ENCODE measurements at places on chromosomes 7 and 10.

DNA sequence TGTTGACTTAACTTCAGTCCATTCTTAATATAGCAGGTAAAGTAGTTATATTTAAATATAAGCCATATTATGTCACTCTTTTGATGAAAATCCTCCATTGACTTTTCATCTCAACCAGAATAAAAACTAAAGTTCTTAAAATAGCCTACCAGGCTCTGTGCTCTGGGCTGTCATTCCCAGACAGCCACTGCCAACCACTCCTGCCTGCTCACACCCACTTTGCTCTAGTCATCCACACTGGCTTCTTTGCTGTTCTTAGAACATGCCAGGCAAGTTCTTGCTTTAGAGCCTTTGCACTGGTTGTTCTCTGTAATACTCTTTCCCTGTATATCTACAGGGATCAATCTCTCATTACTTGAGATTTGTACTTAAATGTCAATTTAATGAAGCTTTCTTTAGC is 80.6 kb downstream of the ZEB1 start:
- DNase-seq: no peak

GRCh38 chr10:31723106-31723750 is 205.4 kb downstream of the ARHGAP12 start:
- no peak for DNase-seq

DNA sequence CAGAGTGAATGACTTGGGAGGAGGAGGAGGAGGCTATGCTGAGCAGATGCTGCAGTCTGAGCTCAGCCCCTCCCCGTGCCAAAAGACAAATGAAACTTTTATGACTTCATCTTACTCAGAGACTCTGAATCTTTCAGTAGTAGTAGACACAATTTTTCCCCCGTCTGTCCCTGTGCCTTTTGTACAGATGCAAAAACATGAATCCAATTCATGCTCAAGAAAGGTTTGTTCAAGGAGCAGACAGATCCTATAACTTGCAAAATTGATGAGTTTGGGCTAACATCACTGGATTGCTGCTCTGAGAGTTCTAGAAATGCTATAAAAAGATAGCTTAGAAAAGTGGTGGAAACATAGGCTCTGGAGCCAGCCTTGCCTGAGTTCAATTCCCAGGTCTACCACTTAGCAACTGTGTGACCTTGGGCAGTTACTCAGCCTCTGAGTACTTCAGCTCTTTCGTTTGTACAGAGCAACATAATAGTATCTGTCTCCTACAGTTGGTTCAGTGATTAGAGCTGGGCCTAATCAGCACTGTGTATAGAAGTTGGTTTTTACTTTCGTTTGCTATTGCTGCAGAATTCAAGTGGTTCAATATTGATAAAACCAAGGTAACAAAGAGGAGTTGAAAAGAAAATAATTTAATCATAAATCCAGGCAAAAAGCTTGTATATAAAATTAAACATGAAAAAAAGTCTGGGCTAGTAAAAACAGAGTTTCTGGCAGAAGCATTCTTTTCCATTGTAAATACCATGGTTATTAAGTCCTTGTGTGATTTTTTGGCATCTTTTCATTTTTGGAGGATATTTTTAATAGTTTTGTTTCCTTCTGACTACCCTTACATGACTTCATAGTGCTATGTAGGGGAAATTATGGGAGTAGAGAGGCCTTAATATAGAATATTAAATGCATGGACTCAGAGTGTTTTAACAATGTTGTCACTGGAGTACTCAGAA is 174.2 kb upstream of the ZNF32 start:
- DNase-seq: no peak

DNA sequence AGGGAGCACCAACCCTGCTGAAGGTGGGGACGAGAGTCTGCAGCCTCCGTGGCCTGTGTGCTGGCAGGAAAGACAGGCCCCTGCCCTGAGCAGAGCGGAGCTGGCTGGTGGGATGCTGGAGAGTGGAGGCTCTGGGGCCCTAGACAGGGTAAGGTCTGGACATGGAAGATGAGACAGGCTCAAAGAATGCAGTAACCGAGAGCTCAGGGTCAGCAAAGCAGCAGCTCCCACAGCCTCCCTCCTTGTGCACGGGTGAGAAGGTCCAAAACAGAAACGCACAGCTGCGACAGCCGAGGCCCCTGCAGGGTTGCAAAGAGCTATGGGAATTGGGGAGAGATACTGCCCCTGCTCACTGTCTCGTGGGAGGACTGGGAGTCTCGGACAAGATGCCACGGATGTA is 80.5 kb downstream of the TNS3 start:
- DNase-seq: no peak

DNA sequence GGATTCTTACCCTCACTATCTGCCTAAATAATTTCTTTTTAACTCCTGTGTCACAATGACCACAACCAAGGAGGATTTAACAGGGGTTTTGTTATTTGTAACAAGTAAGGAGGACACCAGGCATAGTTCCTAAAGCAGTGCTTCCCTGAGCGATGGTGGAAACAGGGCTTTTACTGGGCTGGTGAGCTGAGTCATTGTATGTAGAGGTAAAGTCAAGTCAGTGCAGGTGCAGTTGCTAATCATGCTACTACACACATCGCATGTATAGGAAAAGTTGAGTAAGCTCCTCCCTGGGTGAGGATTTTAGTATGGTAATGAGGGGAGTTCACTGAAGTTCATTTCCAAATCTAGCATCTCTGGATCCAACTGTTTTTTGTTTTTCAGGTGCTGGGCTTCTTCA is 22.9 kb upstream of the ABCA13 start:
- DNase-seq: no peak

- DNase-seq: no peak
Measured at GRCh38 chr7:27141137-27141922, 2.2 kb downstream of the HOXA5 start.

DNA sequence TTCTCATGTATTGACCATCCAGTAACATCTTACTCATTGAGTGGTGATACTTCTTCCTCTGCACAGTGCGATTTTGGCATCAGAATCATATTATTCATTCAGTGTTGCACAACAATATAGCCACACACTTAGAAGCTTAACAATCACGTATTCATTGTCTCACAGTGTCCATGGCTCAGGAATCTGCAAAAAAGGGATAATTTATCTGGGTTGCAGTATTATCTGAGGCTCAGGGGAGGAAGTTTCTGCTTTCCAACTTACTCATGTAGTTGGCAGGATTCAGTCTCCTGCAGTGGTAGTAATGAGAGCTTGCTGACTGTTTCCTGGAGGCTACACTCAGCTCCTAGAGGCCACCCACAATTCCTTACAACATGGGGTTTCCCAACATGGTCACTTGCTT is 803.6 kb downstream of the SORCS1 start:
- no peak for DNase-seq

- no peak for DNase-seq
Measured at GRCh38 chr7:132495936-132496335, 80.3 kb downstream of the PLXNA4 start.

DNA sequence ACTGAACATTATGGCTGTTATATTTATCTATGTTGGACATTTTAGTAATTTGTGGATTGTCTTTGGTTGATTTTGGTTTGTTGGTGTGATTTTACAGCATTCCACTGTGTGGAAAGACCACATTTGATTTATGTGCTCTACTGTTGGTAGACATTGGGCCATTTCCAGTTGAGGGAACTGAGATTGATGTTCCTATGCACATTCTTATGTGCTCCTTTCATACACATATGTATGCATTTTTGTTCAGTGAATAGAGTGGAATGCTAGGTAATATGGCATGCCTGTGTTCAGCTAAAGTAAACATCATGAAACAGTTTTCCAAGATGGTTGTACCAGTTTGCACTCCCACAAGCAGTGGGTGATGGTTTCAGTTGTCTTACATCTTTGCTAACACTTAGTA is 15.1 kb downstream of the CACNB2 start:
- DNase-seq: no peak

DNA sequence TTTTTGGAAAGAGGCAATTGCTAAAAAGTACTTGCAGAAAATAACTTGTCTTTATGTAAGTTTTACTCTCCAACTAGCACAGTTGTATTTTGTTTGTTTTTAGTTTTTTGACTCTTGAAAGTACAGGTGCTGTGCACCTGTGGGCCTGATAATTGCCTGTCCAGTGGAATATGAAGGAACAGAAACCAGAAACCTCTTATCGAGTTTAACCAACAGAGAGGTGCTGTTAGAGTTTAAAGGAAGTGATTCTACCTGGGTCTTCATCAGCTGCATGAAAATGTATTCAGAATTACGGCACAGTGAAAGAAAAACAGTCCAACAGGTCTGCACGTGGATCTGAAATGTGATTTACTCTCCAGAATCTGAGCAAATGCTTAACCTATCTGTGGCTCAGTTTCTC is 326.6 kb upstream of the POM121L12 start:
- no peak for DNase-seq

DNA sequence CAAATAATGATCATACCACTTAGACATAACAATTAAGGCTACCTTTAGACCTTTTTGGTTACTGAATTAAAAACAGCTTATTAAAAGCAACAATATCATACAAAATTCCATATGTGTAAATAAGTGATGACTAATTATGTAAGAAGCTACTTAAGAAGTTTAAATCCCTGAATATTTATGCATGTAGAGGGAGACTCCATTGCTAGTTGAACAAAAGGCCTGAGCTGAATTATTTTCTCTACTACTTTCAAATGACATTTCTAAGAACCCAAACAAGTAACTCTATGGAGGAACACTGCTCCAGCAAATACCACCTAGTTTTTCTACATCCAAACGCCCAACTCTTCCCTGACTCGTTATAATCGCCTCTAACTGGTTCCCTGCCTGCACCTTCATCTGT is 31.5 kb downstream of the EPC1 start:
- DNase-seq: no peak

GRCh38 chr7:139595806-139596205 is 72.3 kb downstream of the CLEC2L start:
- DNase-seq: no peak

GRCh38 chr7:25624051-25624450 is 395.8 kb upstream of the NPVF start:
- DNase-seq: peak; percentile 21

DNA sequence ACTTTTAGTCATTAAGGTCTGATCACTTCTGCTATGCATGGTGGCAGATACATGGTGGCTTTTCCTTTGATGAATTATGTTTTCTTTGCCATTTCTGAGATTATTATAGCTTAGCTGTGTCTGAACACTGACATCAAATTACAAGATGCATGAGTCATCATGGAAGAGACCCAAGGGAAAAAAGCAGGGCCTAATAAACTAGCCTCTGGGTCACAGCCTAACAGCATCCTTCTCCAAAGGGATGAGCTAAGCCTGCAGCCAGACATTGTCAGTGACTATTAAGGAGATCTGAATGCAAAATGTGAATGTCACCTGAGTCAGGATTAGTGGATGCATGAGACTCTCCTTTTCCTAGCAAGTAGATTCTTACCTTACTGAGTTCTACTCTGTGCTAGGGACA is 19.1 kb upstream of the OGDHL start:
- no peak for DNase-seq

DNA sequence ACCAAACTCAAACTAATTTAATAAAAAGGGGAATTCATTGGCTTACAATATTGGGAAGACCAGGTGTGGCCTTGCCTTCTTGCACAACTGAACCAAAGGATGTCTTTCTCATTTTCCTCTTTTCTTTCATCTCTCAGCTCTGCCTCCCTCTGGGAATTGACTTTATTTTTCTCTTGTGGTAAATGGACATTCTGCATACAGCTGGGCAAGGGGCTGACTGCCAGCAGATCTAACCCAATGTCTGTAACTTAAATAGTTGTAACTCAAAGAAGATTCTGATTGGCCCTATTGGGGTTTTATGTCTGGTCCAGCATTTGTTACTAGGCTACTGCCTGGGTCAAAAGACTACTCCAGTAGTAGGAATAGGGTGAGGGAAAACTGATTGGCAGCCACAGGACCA is 15.3 kb downstream of the PTTG1IP2 start:
- DNase-seq: no peak

DNA sequence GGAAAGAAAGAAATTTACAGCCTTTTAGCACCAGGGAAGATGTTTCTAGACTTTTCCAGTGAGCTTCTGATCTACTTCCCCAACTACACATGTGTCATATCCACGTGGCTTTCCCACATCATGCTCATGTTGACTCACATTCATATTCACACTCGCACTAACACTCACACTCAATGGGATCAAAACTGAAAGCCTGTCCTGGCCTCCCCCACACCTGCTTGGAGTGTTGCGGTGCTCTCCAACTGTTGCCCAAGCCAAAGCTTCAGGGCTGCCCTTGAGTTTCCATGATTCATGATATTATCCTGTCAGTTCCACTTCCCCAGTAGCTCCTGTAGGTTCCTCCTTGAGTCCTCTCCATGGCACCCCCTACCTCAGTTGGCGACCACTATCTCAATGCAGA is 444.4 kb downstream of the GATA3 start:
- no peak for DNase-seq

- no peak for DNase-seq
Measured at GRCh38 chr7:1422512-1423263, 36.6 kb downstream of the MICALL2 start.

DNA sequence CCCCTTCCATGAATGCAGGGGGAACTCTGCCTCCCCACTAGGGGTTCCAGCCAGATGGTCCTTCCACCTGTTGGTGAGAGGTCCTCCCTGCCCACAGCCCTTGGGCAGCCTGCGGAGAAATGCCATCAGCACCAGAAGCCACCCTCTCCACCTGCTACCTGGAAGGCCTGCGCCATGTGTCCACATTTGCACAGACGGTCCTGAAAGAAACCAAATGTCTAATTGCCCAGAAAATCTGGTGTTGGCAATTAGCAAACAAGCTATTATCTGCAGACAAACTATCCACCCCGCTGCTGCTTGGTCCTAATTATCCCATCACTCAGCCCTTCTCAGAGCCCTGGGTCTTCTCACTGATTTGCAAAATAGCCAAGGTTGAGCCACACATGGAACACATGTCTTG is 32.3 kb downstream of the HSPA12A start:
- DNase-seq: no peak

- DNase-seq: no peak
Measured at GRCh38 chr7:45979275-45980180, 58.5 kb upstream of the IGFBP3 start.

DNA sequence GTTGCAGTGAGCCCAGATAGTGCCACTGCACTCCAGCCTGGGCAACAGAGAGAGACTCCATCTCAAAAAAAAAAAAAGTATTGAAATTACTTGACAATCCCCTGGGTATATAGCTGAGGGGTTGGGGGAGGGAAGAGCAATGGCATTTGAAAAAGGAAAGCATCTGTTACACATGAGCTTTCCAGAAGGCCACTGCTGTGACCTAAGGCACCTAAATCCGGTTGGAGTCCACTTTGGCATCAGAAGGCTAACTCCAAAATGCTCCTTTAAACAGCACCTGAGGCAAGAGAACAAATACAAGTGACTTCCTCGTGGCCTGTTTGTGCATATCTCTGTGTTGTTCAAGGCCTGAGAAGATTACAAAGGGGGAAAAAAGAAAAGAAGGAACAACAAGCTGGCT is 74.8 kb upstream of the PALS2 start:
- DNase-seq: no peak

GRCh38 chr7:122942059-122942458 is 53.4 kb downstream of the TAS2R16 start:
- DNase-seq: no peak

Data from Caki2 (cell line).